ENCODE measurements at places on chromosomes 6 and 20. TPM values are rescaled to one million over a fixed set of nuclear protein-coding genes. Genes with fewer than 3 reads are reported as not detected.

DNA sequence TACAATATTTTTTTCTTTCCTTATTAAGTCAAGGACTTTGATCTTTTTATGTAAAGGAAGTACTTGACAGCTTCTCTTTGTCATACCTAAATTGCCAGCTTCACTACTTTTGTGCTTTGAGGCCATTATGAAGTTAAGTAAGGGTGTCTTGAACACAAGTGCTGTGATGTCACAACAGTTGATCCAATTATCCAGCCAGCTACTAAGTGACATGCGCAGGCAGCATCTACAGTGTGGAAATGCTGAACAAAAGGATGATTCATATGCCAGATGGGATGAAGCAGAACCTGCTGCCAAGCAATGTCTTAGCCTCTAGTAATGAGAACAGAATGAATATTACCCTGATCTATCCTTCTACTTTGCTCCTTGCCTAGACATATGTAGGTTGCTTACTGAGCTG is 68.3 kb upstream of the TMEM244 start:
- H3K4me3 ChIP-seq = no peak overlapping the region
- no peaks in the 10 kb centered on the region for H3K36me3 ChIP-seq
- no peak for DNase-seq
- no peak overlapping the region for H3K27ac ChIP-seq
- H3K4me1 ChIP-seq = no peaks in the 10 kb centered on the region

GRCh38 chr20:18032977-18033892 is 24.5 kb downstream of the OVOL2 start:
- no peak for DNase-seq
- no peaks in the 10 kb centered on the region for H3K36me3 ChIP-seq
- H3K4me3 ChIP-seq = no peak overlapping the region
- no peaks in the 10 kb centered on the region for H3K27me3 ChIP-seq

DNA sequence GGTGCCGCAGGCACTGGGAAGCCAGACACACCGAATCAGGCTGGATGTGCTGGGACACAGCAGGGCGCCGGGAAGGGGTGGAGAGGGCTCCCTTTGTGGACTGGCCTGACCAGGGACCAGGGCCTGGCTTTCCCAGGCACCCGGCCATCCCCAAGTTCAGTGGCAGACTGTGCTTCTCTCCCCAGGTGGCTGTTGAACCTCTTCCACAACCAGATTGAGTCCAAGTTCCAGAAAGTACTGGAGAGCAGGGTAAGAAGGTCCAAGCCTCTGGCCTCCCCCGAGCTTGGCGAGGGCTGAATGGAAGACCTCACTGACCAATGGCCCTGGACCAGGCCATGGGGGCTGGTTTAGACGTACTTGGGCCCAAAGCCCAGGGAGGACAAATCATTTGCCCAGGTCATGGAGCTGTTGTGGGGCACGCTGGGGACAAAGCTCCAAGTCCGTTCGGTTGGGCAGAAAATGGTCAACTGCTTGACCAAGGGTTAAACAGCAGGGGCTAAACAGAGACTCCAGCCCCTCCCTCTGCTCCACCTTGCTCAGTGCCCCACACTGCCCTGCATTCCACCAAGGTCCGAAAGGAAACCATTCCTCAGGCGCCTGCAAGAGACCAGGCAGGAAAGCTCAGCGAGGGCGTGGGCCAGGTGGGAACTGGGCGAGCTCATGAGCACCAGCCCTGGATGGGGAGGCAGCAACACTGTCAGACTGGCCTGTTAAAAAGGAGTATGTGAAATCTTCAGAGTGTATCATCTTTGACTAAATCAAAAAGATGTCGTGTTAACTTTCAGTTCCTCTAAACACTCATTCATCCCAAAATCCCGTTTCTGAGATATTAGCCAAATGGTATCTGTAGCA is 9.1 kb downstream of the LBP start:
- H3K27ac ChIP-seq = no peak overlapping the region
- H3K27me3 ChIP-seq = no peaks in the 10 kb centered on the region
- H3K4me1 ChIP-seq = peaks cover 4% of the 10 kb centered on the region
- H3K4me3 ChIP-seq = no peak overlapping the region

- peaks cover 8% of the 10 kb centered on the region for H3K4me1 ChIP-seq
- no peak overlapping the region for H3K27ac ChIP-seq
- DNase-seq = no peak
- H3K27me3 ChIP-seq = peaks cover 2% of the 10 kb centered on the region
- no peaks in the 10 kb centered on the region for H3K36me3 ChIP-seq
Observed at GRCh38 chr20:40941133-40941610, 87.5 kb upstream of the TOP1 start.

DNA sequence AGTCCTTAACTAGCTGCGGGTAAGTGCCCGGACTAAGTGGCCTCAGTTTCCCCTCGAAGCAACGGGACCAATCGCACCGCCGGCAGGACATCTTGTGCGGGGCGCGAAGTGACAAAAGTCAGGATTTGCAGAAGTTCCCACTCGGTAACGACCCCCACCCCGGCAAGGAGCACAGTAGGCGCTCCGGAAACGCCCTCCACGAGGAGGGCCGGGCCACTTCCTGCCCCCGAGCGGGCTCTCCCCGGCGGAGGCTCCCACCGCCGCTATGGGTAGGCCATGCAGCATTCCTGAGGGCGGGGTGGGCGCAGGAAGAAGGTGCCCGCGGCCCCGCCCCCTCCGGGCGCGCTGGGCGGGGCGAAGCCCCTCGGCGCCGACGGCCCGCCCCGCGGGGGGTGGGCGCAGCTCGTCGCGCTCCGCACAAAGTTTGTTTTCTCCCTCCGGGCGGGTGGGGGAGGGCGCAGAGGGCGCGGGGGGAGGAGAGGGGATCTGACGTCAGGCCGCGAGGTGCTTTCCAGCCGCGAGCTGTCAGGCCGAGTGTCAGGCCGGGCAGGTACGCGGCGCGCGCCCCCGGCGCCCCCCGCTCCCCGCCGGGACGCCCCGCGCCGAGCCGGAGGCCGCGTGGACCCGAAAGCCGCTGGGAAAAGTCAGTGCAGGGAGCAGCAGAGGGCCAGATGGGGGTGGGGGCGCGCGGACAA is at the start of gene TGIF2:
TGIF2 (plus strand) TSS at position 495 of the 695 bp plus-strand sequence. CDS start 5,178 bp downstream, outside the sequence.
- peak within 1 kb of the TSS; percentile 82 for H3K4me3 ChIP-seq
- H3K4me1 ChIP-seq = peaks cover 40% of the 10 kb centered on the region
- peak within 1 kb of the TSS; percentile 92 for H3K27ac ChIP-seq
- H3K27me3 ChIP-seq = peaks cover 21% of the 10 kb centered on the region

DNA sequence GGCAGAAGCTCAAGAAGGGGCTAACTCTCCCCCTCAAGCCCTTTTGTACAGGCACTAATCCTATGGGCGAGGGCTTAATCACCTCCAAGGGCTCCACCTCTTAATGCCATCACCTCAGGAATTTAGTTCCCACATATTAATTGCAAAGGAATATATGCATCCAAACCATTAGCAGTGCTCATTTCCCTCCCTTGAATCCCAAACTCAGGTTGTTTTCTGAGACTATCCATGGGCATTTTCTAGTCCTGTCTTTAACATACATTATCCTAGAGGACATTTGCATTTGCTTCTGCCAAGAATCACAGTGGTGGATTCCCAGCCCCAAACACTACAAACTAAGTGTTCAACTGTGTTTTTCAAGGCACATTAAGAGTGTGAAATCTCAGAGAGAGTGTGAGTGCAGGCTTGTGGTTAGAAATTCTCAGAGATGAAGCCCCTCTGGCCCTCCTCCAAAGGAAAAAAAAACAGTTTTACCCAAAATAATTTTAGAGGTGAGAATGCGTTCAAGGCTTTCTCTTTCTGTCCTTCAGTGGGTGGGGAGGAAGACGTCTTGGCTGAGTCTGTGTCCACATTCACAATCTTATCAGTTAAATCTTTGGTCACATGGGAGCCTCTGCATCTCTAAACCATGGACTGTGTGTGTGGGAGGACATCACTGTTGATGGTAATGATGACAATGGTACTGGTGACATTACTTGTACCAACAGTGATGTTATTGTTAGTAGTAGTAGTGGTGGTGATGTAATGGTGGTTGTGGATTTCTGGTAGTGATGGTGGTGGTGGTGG is 59.3 kb downstream of the SYNDIG1 start:
- H3K36me3 ChIP-seq = no peaks in the 10 kb centered on the region
- H3K27me3 ChIP-seq = no peaks in the 10 kb centered on the region
- no peak for DNase-seq

DNA sequence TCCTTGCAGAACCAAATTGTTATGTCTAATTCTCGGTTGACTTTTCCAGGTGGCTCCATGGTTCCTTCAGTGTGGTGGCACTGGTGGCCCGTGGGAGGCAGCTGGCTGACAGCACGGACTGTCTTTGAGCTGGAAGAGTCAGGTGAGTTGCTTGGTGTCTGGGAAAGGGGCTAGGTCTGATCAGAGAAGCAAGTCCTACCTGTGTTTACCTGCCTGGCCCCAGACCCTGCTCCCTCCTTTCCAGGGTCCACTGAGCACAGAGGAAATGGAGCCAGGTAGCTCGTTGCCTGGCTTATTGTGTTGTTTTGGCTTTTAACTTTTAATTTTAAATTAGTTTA is 111.8 kb downstream of the BANF2 start:
- H3K27ac ChIP-seq = no peak overlapping the region
- DNase-seq = no peak
- H3K4me3 ChIP-seq = no peak overlapping the region
- no peaks in the 10 kb centered on the region for H3K36me3 ChIP-seq
- peaks cover 22% of the 10 kb centered on the region for H3K4me1 ChIP-seq

DNA sequence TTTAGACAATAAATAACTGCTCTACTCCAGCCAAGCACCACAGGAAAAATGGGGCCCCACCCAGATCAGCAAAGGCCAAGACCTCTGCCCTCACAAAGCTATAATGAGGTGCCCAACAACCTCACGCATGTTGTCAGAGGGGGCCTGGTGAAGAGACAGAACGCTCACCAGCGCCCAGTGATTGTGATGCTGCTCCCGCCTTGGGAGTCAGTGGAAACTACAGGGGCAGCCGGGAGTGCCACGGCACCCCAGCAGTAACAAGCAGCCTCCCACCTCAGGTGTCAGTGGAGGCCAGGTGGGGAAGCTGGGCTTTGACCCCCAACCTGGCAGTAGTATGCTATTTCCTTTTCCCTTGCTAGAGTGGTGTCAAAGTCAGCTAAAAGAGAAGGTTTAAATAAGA is 47.4 kb downstream of the TCP11 start:
- peaks cover 16% of the 10 kb centered on the region for H3K36me3 ChIP-seq
- DNase-seq = no peak
- H3K27me3 ChIP-seq = no peaks in the 10 kb centered on the region
- peaks cover 33% of the 10 kb centered on the region for H3K4me1 ChIP-seq

- peaks cover 12% of the 10 kb centered on the region for H3K36me3 ChIP-seq
- H3K4me3 ChIP-seq = no peak overlapping the region
- peaks cover 10% of the 10 kb centered on the region for H3K4me1 ChIP-seq
Observed at GRCh38 chr6:149830731-149831307, 33.3 kb downstream of the LRP11 start.

- no peaks in the 10 kb centered on the region for H3K36me3 ChIP-seq
- H3K27me3 ChIP-seq = no peaks in the 10 kb centered on the region
- DNase-seq = no peak
- H3K27ac ChIP-seq = no peak overlapping the region
- peaks cover 4% of the 10 kb centered on the region for H3K4me1 ChIP-seq
- no peak overlapping the region for H3K4me3 ChIP-seq
Observed at GRCh38 chr20:10474606-10475184, 39.6 kb downstream of the SLX4IP start.

- no peak for DNase-seq
- H3K4me3 ChIP-seq = no peak overlapping the region
Observed at GRCh38 chr6:17397764-17398194, 4.4 kb downstream of the CAP2 start.

HLA-DRB1 gene
- 61.3 TPM for total RNA-seq

RPS10 gene
- total RNA-seq = 2,031 TPM

TFAP2A gene
- total RNA-seq = 0.72 TPM

ADIG gene
- not detected for total RNA-seq

OVOL2 gene
- total RNA-seq = not detected
